ENCODE measurements at places on chromosomes 12 and 14.

DNA sequence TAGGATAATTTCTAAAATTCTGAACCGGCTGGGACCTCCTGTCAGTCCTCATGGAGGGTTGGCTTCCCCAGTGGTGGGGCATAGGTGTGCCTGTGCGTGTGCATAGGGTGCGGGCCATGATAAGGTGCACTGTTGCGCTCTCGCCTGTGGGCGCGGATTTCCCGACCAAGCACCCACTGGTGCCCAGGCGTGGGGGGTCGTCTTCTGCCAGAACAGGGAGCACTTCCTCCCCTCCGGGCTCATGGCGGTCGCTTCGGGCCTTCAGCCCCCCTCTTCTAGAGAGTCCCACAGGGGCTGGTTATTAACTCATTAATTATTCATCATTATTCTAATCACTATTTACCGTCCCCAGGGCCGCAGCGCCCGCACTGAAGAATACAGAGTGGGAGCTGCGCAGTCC is 2.8 kb downstream of the C1QL4 start:
- no peak for DNase-seq
- no peak overlapping the region for H3K4me3 ChIP-seq
- no peaks in the 10 kb centered on the region for H3K36me3 ChIP-seq

DNA sequence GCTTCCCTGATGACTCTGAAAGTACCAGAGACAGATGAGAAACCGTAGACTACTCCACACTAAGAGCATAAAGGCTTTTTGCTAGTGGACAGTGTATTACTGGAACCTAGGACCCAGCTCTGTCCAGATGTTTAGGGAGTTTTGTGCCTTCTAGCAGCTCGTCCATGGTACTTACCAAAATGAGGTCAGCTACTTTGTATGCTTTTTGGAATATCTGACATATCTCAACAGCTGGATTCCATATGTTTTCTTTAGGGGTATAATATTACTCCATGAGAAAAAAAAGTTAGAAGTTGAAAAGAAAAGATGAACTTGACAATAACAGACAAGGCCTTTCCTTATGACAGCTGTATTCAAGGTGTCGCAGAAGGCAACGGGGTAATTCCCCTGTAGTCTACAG is 32.1 kb upstream of the FRMD6 start:
- no peak overlapping the region for H3K27ac ChIP-seq
- H3K36me3 ChIP-seq: peaks cover 26% of the 10 kb centered on the region
- no peak for DNase-seq
- no peak overlapping the region for H3K4me3 ChIP-seq
- peaks cover 28% of the 10 kb centered on the region for H3K4me1 ChIP-seq

- no peak overlapping the region for H3K4me3 ChIP-seq
- H3K36me3 ChIP-seq: no peaks in the 10 kb centered on the region
- H3K4me1 ChIP-seq: peaks cover 17% of the 10 kb centered on the region
- H3K27me3 ChIP-seq: no peaks in the 10 kb centered on the region
These were observed 180.7 kb upstream of the DDHD1 start for GRCh38 chr14:53333809-53334208.

GRCh38 chr14:85867450-85867849 is 337.5 kb downstream of the FLRT2 start:
- H3K27me3 ChIP-seq: no peaks in the 10 kb centered on the region
- no peak for DNase-seq
- no peaks in the 10 kb centered on the region for H3K36me3 ChIP-seq
- no peak overlapping the region for H3K4me3 ChIP-seq
- no peaks in the 10 kb centered on the region for H3K4me1 ChIP-seq

GRCh38 chr14:68491793-68492192 is 301.1 kb downstream of the ZFP36L1 start:
- H3K27ac ChIP-seq: no peak overlapping the region
- peaks cover 5% of the 10 kb centered on the region for H3K36me3 ChIP-seq
- peaks cover 23% of the 10 kb centered on the region for H3K4me1 ChIP-seq
- no peaks in the 10 kb centered on the region for H3K27me3 ChIP-seq
- H3K4me3 ChIP-seq: no peak overlapping the region

GRCh38 chr12:68447797-68448260 is 115.7 kb upstream of the MDM1 start:
- no peaks in the 10 kb centered on the region for H3K36me3 ChIP-seq
- H3K4me1 ChIP-seq: peaks cover 9% of the 10 kb centered on the region
- H3K27ac ChIP-seq: no peak overlapping the region
- H3K27me3 ChIP-seq: no peaks in the 10 kb centered on the region
- no peak overlapping the region for H3K4me3 ChIP-seq

DNA sequence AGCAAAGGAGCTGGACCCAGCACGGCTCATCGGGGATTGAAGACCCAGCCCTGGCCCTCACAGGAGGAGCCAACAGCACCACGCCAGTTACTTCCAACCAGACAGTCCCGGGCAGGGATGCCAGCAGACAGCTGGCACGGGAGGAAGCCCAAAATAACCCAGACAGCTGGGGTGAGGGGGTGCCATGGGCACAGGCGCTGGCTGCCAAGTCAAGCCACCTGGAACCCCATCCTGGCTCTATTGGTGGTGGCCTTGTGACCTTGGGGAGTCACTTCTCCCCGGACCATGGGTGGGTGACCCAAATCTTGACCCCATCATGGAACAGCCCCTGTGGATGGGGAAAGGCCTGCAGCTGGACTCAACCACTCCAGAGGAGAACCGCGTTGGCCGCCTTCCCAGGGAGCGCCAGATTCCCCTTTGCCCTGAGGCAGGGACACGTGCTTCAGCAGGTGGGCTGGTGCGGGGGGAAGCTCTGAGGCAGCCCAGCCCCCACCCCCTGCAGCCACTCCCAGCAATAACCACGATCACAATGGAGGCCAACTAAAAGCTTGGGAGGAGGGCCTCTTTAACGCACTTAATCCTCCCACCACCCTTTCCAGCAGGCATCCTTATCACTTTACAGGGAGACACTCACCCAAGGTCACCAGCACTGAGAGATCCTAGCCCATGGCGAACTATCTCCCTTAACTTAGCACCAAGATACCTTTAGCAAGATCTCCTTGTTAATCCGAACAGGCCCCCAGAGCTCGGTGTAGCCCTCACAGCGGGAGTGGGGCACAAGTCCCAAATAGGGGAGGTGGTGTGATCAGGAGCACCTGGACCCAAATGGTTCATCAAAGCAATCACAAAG is 4.7 kb upstream of the RHOF start:
- peaks cover 44% of the 10 kb centered on the region for H3K36me3 ChIP-seq
- DNase-seq: peak; percentile 77
- no peaks in the 10 kb centered on the region for H3K27me3 ChIP-seq
- peak overlapping the region; percentile 81 for H3K27ac ChIP-seq
- peaks cover 37% of the 10 kb centered on the region for H3K4me1 ChIP-seq

- peaks cover 5% of the 10 kb centered on the region for H3K4me1 ChIP-seq
- no peaks in the 10 kb centered on the region for H3K36me3 ChIP-seq
- no peaks in the 10 kb centered on the region for H3K27me3 ChIP-seq
- DNase-seq: no peak
- no peak overlapping the region for H3K27ac ChIP-seq
These were observed 518.0 kb upstream of the TBX3 start for GRCh38 chr12:115201966-115202365.

GRCh38 chr12:104975587-104976343 is 10.4 kb upstream of the NOPCHAP1 start:
- no peak overlapping the region for H3K27ac ChIP-seq
- no peaks in the 10 kb centered on the region for H3K27me3 ChIP-seq
- no peaks in the 10 kb centered on the region for H3K36me3 ChIP-seq

DNA sequence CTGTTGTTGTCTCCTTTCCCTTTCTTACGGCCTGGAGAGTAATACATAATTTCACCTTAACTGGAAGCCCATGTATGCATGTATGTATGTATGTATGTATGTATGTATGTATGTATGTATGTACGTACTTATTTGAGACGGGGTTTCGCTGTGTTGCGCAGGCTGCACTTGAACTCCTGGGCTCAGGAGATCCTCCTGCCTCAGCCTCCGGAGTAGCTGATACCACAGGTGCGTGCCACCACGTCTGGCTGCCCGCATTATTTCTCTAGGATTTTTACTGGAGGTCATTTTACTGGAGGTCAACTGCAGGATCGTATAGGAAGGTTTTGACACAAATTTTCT is 644 bp upstream of the OS9 start:
- H3K4me3 ChIP-seq: no peak overlapping the region
- H3K36me3 ChIP-seq: peaks cover 16% of the 10 kb centered on the region
- H3K27ac ChIP-seq: no peak overlapping the region
- peaks cover 17% of the 10 kb centered on the region for H3K27me3 ChIP-seq

DNA sequence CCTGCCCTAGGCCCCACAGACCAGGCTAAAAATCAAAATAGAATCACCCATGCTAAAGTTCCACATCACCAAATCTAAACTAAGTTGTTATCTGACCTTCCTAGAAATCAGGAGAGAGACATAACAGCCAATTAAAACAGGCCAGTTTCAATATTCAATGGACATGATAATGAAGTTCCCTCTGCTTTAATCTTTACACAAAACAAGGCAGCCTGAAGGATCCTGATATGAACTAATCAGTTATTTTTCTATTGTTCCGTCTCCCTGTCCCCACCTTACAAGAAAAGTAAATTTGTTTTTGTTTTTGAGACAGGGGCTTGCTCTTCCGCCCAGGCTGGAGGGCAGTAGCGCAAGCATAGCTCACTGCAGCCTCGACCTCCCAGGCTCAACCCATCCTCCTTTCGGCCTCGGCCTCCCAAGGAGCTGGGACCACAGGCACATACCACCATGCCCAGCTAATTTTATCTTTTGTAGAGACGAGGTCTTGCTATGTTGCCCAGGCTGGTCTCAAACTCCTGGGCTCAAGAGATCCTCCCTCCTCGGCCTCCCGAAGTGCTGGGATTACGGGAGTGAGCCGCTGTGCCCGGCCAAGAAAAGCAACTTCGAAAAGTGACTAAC is 5.4 kb upstream of the CEBPE start:
- H3K4me3 ChIP-seq: no peak overlapping the region
- peak overlapping the region; percentile 13 for H3K27ac ChIP-seq
- H3K4me1 ChIP-seq: peaks cover 22% of the 10 kb centered on the region
- no peaks in the 10 kb centered on the region for H3K27me3 ChIP-seq
- H3K36me3 ChIP-seq: no peaks in the 10 kb centered on the region

GRCh38 chr14:35387219-35387618 is 17.3 kb downstream of the NFKBIA start:
- no peaks in the 10 kb centered on the region for H3K27me3 ChIP-seq
- no peaks in the 10 kb centered on the region for H3K36me3 ChIP-seq
- no peak overlapping the region for H3K27ac ChIP-seq
- H3K4me3 ChIP-seq: no peak overlapping the region
- no peak for DNase-seq

DNA sequence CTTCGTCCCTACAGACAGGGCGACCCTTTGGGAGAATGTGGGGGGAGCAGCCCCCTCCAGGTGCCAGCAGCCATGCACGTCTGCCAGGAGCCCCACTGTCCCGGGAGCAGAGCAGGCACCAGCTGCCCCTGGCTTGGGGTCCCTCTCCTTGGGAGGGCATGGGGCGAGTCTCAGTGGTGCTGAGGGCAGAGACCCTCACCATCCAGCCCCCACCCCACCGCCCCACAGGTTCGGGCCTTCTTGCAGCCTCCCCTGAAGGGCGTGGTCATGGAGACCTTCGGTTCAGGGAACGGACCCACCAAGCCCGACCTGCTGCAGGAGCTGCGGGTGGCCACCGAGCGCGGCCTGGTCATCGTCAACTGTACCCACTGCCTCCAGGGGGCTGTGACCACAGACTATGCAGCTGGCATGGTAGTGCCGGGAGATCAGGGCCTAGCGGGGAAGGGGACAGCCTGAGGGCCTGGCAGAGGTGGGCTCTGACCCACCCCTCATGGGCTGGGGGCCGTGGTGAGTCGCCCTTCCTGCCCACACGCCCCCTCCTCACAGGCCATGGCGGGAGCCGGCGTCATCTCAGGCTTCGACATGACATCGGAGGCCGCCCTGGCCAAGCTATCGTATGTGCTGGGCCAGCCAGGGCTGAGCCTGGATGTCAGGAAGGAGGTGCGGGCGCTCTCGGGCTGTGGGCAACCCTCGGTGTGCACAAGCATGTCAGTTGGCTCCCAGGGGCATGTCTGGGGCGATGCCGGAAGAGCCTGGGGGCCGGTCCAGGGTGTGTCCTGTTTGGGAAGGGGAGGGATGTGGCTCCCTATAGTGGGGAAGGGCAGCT is 18.8 kb downstream of the ASPG start:
- no peak overlapping the region for H3K4me3 ChIP-seq
- H3K27me3 ChIP-seq: no peaks in the 10 kb centered on the region
- H3K4me1 ChIP-seq: peaks cover 8% of the 10 kb centered on the region
- H3K36me3 ChIP-seq: no peaks in the 10 kb centered on the region
- no peak for DNase-seq

DNA sequence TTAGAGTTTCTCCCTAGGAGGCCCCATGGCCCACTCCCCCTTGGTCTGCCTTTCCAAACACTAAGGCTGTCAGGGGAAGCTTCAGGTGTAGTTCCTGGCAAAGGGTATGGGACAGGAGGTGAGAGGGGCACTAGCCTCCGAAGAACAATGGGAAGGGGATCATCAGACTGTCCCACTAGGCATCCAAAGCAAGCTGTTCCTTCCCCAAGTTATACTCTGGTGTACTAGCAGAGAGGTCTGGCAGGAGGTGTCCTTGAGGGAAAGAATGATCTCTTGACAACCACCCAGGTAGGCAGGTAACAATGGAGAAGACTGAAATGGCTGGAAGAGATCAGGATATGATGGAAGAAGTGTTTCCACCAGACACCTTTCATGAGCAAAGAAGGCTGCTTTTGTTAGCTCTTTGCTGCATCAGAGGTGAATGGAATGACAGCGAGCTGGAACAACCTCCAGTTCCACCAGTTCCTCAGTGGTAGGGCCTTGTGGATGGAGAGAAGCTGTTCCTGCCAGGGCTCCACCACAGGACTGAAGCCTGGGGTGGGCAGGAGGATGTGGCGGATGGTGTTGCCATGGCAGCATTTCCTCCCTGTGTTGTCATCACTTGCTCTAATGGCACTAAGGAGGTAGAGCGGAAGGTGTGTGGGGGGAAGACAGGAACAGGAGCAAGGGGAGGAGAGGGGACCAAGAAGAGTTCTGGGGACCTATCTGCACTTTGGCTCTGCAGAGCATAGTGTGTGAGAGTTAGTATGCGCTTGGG is 2.3 kb upstream of the AGAP2 start:
- H3K4me1 ChIP-seq: peaks cover 14% of the 10 kb centered on the region
- no peak overlapping the region for H3K27ac ChIP-seq
- H3K27me3 ChIP-seq: peaks cover 47% of the 10 kb centered on the region
- peaks cover 10% of the 10 kb centered on the region for H3K36me3 ChIP-seq

DNA sequence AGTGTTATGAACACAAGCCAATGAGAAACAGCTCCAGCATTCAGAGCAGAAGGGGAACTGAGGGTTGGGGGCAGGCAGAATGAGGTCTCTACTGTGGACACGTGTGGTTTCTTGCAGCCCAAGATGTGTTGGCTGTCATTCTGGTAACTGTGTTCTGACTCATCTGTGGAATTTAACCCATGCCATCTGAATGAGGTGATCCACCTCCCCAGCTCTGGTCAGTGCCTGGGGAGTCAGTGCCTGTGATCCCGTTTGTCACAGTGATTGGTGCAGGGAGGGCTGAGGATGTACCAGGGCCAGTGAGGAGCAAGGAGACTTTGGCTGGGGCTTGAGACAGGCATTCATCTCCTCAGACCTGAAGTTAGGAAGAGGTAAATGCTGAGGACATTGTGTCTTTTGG is 216.8 kb downstream of the MSRB3 start:
- H3K4me3 ChIP-seq: no peak overlapping the region
- H3K27ac ChIP-seq: no peak overlapping the region
- DNase-seq: peak; percentile 54
- H3K36me3 ChIP-seq: no peaks in the 10 kb centered on the region
- H3K27me3 ChIP-seq: no peaks in the 10 kb centered on the region
